ENCODE measurements at places on chromosomes 6 and 20.

DNA sequence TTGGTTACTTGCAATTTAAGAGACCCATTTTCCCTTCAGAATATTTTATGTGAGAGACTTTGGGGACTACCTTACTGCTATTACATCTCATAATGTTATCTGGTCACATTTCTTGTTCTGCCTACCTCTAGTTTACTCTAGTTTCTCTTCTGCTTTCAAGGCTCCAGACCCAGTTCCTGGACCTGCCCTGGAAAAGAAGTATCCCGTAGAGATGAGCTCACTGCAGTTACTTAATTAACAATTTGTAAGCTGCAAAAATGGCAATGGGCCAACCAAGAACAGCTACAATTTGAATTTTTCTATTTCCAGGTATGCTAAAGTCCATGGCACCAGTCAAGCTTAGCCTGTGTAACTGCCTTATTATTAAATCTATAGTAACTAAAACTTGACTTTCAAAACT lies 25.0 kb downstream of the TAB2 start:
- DNase-seq = no peak

DNA sequence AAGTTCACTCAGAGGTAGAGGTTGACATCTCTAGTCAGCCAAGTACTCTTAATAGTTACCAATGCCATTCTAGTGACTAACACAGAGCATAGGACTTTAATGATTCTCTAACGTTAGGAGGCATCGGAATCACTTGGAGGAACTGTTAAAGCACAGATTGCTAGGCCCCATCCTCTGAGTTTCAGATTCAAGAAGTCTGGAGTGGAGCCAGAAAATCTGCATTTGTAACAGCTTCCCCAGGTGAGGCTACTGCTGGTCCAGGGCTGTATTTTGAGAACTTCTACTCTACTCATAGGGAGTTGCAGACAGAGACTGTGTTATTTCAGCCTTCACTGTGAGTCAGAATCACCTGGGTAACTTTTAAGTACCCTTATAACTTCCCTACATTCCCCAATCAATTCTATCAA lies 5.7 kb downstream of the LMBRD1 start:
- no peak for DNase-seq

GRCh38 chr20:5024982-5025381 lies 23.7 kb upstream of the SLC23A2 start:
- no peak for DNase-seq

- DNase-seq = no peak
Measured at GRCh38 chr6:39934131-39934757, at the start of gene MOCS1. TSS of gene MOCS1 (minus strand) at chr6:39934462. CDS start at chr6:39934417, 45 bp downstream.

- no peak for DNase-seq
Measured at GRCh38 chr6:158626360-158627167, 18.0 kb downstream of the DYNLT1 start.
